ENCODE measurements at places on chromosomes 7 and 10.

DNA sequence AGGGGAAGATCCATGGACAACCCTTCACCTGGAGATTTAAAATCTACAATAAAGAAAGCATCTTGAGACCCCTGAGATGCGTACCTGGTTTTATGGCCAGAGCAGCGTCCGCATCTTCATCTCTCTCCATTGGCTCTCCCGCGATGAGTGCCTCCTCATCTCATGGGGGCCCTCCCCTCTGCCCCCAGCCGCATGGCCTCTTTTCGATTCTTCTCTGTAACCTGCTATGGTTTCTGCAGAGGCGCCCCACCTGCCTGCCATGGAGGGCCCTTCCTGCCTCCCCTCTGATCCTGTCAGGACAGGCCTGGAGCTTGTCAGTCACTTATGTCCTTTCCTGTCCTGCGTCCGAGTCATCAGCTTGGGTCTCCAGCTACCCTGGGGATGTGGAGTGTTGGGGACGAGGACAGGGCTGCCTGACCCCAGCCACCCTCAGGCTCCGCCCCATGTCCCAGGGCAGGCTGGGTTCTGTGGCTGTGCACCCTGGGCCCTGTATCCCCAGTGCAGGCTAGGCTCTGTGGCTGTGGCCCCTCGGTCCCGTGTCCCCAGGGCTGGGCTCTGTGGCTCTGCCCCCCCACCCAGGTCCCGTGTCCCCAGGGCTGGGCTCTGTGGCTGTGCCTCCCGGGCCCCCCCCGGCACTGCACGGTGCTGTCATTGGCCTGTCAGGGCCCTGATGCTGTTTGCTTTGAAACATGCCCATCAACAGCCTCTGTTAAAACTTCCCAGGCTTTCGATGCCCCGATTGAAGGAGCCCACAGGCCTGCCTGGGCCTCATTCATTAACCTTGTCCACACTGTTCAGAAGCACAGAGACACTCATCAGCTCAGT lies 99.8 kb downstream of the WDR37 start:
- DNase-seq, result no peak

DNA sequence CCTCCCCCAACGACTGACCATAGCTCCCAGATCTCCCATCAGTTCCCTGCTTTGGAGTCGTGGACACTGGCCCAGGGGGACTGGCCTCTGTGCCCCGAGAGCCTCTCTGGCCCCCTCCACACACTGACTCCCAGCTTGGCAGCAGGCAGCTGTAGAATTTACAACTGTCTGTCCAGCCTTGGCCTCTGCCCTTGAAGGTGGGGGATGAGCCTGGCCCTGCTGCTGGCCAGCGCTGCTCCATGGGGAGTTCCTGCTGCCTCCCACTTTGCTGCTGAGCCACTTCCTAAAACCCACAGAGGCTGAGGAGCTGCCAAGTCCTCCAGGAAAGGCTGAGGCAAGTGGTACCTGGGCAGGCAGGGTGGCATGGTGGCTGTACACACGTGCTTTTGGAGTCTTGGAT lies 147.1 kb downstream of the WDR11 start:
- no peak for DNase-seq

DNA sequence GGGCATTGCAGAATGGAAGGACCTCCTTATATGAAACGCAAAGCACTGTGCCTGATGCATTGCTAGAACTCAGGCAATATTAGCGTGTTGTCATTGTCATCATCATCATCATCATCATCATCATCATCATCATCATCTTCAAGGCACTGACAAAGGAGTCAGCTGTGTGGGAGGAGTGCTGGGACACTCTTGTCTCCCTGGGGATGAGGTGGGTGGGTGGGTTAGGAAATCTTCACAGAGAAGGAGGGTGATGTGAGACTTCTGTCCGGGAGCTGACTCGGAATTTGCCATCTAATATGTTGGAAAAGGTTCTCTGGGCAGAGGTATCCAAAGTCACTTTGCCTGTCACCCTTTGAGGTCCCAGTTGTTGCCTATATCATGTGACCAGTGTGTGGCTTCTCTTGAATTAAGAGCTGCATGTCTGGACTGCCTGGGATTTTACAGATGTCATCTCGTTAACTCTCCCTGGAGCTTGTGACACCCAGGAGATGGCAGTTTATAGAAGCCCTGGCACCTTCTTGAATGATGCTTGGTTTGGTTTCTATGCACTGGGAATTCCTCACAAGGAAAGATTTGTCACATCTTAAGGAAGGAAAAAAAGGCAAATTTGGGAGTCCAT lies 7.1 kb downstream of the HTRA1 start:
- no peak for DNase-seq

GRCh38 chr7:76505168-76506080 lies 4.9 kb upstream of the UPK3B start:
- no peak for DNase-seq

- no peak for DNase-seq
These were observed 111.3 kb upstream of the RPA3 start for GRCh38 chr7:7829667-7830066.

GRCh38 chr10:71316786-71317160 lies 2.3 kb upstream of the SLC29A3 start:
- DNase-seq, result no peak

- no peak for DNase-seq
These were observed 510.5 kb downstream of the CCSER2 start for GRCh38 chr10:84838851-84839250.

- DNase-seq, result no peak
These were observed 122.2 kb downstream of the GPR37 start for GRCh38 chr7:124643311-124643811.

DNA sequence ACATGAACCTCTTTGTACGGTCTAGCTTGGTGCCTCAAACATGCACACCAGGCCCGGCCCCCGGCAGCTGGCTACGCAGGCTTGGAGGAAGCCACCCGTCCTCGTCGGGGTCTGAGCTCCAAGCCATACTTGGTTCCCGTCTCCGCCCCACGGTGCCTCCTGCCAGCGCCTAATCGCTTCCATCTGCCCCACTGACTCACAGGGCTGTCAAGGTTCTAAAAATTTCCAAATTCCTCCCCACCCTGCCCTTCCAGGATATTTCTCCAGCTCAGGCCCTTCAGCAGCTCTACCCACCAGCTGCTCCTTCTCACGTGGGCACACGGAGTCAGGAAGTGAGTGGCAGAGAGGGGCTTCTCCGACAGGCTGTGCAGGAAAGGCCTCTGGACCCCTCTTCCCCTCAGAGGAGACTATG lies 38.8 kb downstream of the TMEM270 start:
- no peak for DNase-seq

GRCh38 chr7:95018021-95018420 lies 110.6 kb downstream of the PPP1R9A start:
- no peak for DNase-seq

DNA sequence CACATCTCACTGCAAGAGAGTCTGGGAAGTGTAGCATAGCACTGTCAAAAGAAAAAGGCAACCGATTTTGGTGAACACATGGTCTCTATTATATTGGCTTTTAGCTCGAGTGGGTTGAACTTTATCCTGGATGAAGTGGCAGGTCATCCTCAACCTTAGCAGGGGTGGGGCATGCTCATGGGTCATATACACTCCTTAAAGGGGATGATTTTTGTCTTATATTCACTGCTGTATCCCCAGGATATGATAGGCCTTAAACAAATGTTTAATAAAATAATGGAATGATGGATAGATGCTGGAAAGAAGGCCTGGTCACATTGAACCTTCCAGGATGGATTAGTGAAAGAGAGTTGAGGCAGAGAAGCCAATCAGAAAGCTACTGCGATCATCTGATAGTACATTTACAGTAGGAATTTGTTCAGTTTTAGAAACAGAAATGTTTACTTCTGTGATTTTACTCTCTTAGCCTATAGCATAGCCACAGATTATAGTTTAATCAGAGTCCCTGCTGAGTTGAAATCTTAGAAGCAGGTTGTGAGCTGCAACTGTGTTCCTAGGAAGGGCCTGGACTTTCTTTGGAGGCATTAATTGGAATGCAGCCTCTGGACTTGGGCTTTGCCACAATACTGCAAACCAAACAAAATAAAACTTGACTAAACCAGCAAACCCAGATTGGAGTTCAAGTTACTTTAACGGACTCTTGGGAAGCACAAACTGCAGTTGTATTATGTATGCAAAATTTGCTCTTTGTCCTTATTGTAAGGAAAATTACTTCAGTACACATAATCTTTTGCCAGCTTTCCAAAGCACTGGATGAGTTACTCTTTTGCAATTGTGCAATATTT lies 138.3 kb downstream of the BMPER start:
- DNase-seq, result no peak

GRCh38 chr7:134368851-134369544 lies 52.3 kb upstream of the SLC35B4 start:
- DNase-seq, result no peak

GRCh38 chr7:73963252-73963822 lies 64.6 kb upstream of the ELN start:
- no peak for DNase-seq

DNA sequence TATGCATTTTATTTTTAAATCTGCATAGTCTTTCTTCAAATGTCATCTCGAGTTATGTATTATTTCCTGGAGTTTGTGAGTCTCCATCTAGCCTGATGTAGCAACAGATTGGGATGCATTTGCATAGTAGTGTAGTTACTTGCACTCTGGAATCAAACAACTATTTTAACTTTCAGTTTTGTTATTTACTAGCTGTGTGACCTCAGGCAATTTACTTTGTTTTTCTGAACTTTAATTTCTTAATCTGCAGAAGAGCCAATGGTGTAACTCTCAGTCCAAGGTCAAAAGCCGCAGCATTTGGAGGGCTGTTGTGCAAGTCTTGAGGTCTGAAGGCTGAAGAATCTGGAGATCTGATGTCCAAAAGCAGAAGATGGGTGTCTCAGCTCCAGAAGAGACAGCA lies 175.8 kb upstream of the SORCS1 start:
- peak; percentile 1 for DNase-seq

DNA sequence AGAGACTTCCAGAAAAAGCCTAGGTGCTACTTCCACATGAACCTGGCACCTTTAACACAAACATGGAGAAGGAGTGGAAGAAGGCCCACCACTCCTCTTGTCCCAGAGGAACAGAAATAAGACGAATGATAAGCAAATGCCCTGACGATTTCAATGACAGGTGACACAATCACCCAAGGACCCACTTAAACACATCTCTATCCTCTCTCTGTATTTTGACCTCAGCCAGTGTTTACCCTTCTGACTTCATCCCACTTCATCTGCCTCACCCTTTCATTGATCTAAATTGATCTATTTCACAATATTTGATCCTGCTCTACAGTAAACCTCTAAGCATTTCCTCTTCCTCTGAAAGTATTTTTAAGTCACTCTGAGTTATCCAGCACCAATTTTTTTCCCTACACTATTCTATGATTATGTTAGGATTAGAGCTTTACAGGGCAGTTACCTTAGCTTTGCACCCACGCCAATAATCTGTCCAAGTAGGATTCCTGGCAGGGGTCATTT lies 9.1 kb downstream of the GOT1 start:
- DNase-seq, result no peak

GRCh38 chr10:30241422-30242110 lies 107.5 kb downstream of the MTPAP start:
- no peak for DNase-seq

DNA sequence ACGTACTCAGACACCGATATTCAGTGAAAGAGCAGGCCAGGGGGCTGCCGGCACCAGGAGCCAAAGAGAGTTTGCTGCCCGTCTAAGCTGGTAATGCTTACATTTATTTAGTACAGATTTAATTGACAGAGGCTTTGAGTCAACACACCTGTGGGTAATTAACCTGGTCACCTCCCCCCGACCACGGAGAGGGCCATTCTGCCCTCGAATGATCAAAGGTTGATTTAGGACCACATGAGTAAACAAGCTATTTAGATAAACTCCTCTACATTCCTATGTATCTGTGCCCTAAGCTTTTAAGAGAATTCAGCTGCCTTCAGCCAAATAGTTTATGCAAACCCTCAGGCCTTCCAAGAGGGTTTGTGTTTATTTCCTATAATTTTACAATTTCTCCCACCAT lies 164.8 kb downstream of the IPMK start:
- DNase-seq, result no peak

DNA sequence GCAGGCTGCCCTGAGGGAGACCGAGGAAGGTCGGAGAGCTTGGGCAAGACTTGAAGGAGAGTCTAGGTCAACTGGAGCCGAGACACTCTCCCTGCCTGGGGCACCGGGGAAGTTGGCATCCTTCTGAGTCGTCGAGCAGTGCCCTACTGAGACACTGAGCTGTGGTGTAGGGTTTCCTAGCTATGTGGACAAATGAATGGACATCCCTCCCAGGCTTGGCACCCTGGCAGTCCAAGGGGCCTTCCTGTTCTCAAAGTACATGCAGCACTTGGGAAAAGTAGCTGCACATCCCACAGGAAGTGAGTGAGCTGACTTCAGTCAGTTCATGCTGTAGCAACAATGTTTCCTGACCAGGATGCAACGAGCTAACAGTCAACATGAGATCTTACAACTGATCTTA lies 57.2 kb upstream of the INPP5A start:
- DNase-seq, result no peak

DNA sequence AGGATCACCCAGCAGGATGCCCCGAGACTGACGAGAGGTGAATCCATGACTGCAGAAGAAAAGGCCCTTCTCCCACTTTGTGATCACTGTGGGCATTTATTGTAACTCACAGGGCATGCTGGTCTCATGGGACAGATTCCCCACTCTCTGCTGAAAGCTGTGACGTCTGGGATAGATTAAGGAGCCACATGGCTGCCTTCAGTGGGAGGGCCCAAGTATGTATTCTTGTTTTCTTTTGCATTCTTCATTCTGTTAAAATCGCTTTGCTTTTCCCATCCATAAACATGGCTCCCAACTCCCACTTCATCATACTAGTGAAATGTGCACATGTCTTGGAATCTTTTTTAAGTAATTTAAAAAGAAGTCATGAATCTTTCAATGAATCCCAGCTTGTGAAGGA lies 67.2 kb downstream of the FAM107B start:
- no peak for DNase-seq

GRCh38 chr10:7007600-7008190 lies 403.1 kb downstream of the SFMBT2 start:
- no peak for DNase-seq

DNA sequence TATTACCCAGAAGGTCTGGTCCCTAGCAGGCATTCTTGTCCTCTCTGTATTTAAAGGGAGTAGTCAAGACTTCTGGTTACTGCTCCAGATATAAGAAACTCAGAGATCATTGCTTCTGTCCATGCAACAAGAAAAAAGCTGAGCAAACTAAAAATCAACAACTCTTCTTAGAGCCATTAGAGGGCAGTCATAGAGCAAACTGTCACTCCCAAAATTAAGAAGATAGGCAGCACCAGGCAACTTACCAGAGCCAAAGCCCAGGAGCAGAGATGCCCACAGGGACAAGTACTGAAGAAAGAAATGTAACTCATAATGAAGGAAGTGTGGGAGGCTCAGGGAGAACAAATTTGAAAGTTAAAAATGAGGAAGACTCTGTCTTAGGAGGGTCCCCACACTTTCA lies 472.9 kb upstream of the COBL start:
- no peak for DNase-seq

DNA sequence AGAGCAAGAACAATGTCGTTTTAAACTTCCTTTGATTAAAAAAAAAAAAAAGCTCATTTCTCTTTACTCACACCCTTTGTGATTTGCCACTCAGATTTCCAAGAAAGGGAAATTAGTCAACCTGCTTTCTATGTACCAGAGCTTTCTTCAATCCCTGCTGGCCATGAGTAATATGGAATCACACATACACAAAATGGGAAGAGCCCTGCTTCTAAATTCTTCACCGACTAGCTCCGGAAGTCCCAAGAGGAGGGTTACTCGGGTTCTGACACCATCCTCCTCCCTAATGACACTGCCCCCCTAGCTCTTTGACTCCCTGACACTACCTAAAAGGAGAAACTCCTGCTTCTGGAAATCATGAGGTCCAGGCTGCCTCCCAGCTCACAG lies 81.8 kb upstream of the SFMBT2 start:
- no peak for DNase-seq

Measured in right kidney (tissue), 9 donors.